ENCODE measurements at places on chromosomes 7 and 10.

DNA sequence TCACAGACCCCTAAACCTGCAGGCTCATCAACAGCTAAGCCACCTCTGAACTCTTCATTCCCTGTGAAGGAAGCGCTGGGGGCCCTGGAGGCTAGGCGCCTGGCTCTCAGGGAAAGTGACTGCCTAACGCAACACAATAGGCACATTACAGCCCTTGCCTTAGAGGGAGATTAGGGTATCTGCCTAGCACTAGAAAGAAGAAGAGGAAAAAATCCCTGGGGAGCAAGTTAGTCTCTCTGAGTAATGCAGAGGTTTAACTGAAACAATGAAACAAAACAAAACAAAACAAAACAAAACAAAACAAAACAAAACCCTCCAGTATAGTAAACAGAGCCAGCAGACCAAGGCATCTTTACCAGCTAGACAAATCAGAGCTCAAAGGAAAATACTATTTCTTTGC lies 2.6 kb downstream of the ZNF777 start:
- no peak for DNase-seq

DNA sequence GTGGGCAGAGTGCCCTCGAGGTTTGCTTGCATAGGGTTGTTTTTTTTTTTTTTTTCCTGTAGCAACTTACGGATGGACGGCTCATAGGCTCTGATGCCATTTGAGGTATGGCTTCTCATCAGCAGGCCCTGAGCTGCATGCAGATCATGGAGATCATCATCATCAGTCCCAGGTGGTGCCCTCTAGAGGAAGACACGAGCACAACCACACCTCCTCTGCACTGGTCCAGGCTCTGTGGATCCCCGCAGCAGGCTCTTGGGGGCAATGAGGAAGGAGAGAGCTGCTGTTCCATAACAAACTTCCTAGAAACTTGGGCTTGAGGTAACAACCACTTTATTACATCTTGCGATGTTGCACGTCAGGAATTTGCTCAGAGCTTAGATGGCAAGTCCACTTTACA lies 132.7 kb upstream of the CXCL12 start:
- no peak for DNase-seq

- no peak for DNase-seq
These were observed 157.6 kb upstream of the PCBD1 start for GRCh38 chr10:71045936-71046335.

GRCh38 chr10:30051220-30051619 lies 8.2 kb downstream of the JCAD start:
- DNase-seq: no peak

DNA sequence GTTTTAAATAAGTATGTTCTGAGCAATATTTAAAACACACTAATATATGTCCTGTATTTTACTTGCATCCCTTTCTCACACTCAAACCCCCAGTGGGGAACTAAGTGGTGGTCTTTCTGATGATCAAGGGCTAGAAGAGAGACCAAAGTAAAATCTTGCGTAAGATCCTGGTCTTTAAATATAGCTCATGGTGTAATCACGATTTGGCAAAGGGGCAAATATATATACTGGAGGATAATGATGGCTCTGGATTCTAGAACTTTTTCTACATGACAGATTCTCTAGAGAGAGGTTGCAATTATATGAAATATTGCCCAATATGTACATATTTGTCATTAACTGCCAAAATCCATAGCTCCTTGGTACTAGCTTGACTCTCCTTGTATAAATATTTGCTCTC lies 438.3 kb downstream of the NXPH1 start:
- DNase-seq: no peak

GRCh38 chr10:77360835-77361234 lies 276.8 kb downstream of the KCNMA1 start:
- DNase-seq: no peak

- no peak for DNase-seq
These were observed 750.2 kb downstream of the XPNPEP1 start for GRCh38 chr10:109173121-109173520.

- DNase-seq: peak; percentile 49
These were observed 4.2 kb upstream of the ADAM12 start for GRCh38 chr10:126392469-126392868.

GRCh38 chr10:112221545-112221944 lies 38.0 kb upstream of the GPAM start:
- DNase-seq: no peak

DNA sequence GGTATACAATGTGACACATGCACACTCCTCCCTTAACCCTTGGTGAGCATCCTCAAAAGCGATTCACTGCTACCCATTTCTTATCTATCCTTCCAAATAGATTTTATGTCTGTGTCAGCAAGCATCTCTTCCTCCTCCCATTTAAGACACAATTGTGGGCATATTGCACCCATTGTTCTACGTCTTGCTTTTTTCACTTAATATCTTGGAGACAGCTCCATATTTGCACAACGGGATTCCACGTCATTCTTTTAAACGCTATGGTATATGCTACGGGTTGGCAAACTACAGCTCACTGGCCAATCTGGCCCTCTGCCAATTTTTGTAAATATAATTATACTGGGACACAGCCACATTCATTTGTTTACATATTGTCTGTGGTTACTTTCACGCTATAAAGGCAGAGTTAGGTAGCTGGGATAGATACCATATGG lies 88.6 kb downstream of the RNF216 start:
- DNase-seq: peak; percentile 70

All from astrocyte (in vitro differentiated cells and primary cell).